ENCODE measurements at places on chromosomes 13 and 19.
A peak's percentile ranks its signal among the peaks of the same experiment; 100 is the strongest.

- no peak for DNase-seq
Observed at GRCh38 chr13:102040812-102041211, 361.0 kb downstream of the FGF14 start.

- no peak for DNase-seq
Observed at GRCh38 chr19:33681081-33681680, 59.4 kb downstream of the CHST8 start.

DNA sequence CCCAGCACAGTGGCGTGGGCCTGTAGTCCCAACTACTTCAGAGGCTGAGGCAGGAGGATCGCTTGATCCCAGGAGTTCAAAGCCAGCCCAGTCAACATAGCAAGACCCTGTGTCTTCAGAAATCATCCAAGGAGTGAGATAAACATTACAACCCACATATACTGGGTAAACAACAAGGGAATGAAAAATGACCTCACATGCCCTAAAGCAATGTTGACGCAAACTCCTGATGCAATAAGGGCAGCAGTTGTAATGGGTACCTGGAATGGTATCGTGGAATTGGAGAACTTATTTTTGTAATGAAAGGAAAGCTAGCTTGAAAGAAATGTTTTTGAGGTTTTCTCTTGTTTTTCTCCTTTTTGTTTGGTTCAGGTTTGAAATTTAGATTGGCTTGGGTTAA is 24.5 kb upstream of the LGALS16 start:
- no peak for DNase-seq

GRCh38 chr19:51476164-51476563 is 2.2 kb upstream of the CEACAM18 start:
- no peak for DNase-seq

GRCh38 chr13:71055644-71056043 is 811.4 kb downstream of the DACH1 start:
- DNase-seq: no peak

DNA sequence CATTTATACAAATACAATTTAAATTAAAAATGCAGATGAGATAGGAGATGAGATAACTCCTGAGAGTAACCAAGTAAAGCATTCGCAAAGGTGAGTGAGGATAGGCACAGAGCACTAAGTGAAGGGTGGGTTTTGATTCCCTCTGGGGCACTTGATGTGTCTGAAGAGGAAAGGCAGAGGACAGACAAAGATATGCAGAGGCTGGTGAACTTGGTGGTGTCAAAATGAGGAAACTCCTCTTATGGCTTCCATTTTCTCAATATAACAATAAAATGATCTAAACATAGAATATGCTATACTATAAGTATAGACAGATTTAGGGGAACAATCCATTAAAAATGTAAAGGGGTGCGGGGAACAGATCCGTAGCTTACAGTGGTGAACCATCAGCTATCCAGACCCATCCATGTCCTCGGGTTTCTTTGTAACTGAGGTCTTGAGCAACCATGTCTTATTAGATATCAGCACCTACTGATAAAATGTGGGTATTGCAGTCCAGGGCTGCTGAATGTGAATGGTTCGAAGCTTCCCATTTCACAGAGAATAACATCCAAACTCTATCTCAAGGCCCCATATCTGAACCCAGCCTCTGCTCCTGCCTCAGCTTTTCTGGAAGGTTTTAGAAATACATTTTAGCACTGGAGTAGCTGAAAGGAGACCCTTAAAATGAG is 73.9 kb upstream of the SLC10A2 start:
- peak; percentile 42 for DNase-seq

All from PC-3 (cell line).